ENCODE measurements at places on chromosomes 2 and 18.

DNA sequence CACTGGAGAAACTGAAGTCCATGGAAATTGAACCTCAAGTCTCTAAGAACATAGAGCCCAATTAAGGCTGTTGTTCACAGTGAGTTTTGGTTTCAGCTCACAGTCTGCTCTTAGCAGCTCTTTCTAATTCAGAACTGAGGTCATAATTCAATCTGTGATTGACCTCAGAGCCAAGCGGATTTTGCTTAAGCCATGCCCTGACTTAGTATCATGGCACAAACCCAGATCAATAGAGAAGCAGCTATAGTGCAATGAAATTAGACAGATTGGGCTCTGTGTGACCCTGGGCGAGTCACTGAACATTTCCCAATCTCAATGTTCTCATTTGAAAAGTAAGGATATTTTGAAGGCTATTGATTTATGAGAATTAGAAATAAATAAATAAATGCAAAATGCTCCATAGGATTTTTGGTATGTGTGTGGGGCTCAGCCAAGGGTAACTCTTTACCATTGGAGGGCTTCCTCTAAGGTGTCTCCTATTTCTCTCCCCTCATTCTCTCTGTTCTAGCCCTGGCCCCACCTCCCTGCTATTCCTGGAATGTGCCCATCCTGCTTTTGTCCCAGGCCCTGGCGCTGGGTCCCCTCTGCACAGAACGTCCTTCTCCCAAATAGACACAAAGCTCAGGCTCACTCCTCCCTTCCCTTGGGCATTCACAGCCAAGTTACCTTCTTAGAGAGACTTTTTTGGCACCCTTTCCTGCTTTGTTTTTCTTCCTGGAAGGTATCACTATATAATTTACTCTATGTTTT is 239.6 kb downstream of the LPIN1 start:
- DNase-seq = no peak

DNA sequence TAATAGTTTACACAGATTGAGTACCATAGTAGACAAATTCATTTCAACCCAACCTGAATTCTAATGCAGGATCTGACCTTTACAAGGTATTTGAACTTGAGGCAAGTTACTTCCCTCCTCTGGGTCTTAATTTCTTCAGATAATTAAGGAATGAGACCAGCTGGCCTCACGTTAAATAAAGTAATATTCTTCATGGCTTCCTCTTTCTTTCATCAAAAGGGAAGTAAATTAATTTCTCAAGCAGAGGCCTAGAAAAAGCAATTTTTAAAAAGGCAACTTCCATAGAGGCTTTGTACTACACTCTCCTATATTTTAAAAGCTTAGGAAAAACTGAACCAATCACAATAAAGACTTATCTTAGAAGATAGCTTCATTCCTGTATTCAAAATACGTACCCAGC is 109.2 kb downstream of the EXOC6B start:
- no peak for DNase-seq

DNA sequence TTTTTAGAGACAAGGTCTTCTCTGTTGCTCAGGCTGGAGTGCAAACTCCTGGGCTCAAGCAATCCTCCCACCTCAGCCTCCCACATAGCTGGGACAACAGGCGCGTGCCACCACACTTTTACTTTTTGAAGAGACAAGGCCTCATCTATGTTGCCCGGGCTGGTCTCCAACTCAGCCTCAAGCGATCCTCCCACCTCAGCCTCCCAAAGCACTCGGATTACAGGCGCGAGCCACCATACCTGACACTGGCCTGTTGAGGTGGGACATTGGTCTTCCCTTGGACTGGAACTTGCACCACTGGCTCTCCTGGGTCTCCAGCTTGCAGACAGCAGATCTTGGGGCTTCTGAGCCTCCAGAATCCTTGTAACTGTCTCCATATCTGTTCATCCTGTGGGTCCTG is 75.6 kb downstream of the NDUFA10 start:
- no peak for DNase-seq

GRCh38 chr2:79511320-79511951 is 1.4 kb upstream of the CTNNA2 start:
- peak; percentile 20 for DNase-seq

GRCh38 chr2:2389215-2389614 is 58.1 kb upstream of the MYT1L start:
- no peak for DNase-seq

DNA sequence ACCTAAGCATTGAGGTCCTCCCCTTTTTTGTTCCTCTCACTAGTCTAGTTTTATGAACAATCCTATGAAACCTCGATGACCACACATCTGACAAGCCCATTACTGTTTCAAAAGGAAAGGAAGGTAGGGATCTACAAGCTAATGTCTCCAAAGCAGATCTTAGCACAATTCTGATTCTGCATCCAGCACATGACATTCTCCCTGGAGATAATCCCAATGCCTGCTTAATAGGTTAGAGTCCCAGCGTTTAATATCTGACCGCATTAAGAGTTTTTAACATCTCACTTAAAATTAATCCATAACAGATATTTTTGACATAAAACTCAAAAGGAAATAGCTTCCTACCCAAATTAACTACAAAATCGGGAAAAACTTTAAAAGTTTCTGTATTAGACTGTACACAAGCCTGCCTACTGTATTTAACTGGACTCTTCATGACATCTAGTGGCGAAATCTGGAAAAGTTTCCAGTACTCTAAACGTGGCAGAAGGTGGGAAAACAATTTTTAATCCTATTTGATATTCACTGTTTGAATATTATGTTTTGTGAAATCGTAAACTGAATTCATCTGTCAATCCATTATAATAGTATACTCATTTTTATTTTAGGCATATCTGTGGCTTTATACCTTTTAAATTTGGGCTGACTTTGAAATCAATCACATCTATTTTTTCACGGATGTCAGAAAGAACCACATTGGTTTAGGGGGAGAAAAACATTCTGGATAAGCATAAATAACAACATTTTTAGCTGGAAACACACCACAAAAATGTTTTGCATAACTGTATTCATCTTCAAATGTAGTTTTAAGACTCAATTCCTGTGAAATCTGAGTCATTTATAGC is 62.4 kb downstream of the TXNL1 start:
- DNase-seq = peak; percentile 26

- DNase-seq = no peak
Measured at GRCh38 chr2:145026456-145027455, 506.8 kb upstream of the ZEB2 start.

DNA sequence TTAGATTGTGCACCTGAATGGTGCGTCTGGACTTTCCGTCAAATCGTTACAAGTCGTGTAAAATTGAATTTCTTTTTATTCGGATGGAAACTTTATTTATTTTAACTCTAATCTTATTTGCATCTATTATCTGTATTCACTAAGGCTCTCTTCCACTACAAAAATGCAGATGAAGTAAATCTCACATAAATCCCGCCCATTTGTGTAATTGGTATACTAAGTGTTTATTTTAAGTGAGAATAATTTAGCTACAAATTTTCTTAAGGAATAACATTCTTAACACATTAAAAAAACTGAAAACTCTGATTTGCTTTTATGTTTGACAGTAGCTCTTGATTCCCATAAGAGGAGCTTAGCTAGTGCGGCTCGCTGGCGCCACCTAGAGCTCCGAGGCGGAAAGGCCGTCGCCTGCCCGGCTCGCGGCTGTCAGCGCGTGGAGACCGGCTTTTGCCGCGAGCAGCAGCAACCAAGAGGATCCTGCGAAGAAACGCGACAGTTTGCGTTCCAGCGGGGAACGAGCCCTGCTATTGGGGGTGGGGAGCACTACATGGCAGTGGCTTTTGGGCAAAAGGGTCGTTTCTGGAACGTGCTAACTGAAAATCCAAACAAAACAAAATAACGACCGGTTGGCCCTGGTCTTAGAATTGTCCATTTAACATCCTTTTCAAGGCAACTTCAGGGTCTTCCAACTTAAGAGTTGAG is 6.7 kb downstream of the SP9 start:
- peak; percentile 74 for DNase-seq

DNA sequence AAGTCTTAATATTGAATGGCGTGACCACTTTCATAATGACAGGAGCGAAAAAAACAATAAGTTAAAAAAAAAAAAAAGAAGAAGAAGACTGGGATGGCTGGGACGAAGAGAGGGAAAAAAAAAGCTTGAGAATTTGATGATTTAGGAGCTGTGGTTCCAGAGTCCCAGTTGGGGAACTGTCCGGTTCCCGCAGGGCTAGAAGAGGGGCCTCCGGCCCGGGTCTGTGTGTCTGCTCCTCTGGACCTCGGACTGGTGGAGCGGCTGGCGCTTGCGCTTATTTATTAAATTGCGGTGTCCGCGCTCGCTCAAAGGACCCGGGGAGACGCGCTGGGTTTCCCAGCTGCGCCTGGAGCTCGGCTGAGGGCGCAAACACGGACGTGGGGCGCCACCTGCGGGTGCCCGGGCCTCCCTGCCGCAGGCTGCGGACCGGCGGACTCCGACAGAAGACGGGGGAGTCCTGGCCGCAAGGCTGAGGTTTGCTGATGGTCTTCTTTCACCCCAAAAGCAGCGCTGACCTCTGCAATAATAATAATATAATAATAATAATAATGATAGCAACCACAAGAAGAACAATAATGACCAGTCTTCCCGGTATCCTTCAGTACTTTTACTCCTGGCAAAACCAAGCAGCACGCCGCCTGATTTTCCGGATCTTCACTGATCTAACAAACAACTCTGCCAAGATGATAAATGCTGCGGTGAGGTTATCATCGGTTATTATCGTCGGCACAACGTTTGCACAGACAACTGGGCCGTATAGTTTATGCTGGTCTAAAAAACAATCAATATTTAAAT is at the start of gene CBLN2:
CBLN2 (minus strand) TSS at position 251 of the 795 bp plus-strand sequence. CDS start 2,182 bp downstream, outside the sequence.
- DNase-seq = peak; percentile 63

- DNase-seq = no peak
Measured at GRCh38 chr2:7685342-7686015, 768.3 kb downstream of the RNF144A start.

DNA sequence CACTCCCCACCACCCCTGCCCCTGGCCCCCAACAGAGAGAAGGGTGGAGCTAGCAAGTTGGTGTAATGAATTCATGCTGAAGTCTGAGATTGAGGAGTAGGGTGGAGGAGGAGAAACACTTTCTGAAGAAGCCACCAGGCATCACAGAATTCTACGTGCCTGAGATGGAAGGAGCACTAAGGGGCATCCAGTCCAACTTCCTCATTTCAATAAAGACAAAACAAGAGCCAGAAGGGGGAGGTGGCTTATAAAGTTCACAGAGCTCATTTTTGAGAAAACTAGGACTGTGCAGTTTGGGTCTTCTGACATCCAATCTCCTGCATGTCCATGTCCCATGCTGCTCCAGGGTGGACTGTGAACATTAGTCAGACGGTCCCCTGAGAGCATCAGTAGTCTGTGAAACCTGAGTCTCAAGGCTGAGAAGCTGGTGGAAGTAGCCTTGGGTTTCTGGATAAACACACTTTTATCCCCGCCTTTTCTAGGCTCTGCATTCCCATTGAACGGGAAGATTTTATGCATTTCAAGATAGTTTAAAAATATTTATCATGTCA is 77.7 kb downstream of the TRIM43 start:
- no peak for DNase-seq

DNA sequence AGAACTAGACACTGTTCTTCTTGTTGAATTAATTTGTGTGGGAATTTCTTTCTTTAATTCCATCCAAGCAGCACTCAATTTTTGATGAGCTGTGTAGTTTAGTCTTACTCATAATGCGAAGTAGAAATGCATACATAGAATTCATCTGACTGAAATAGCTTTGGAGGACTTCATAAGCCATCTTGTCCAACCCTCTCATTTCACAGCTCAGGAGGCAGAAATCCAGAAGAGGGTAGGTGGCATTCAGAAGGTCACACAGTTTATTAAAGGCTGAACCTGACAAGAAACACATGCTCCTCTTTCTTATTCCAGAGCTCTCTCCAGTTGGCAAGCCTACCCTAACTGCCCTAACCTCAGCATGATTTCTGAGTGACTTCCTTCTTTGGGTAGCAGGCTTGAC is 169.2 kb upstream of the NOSTRIN start:
- DNase-seq = no peak

DNA sequence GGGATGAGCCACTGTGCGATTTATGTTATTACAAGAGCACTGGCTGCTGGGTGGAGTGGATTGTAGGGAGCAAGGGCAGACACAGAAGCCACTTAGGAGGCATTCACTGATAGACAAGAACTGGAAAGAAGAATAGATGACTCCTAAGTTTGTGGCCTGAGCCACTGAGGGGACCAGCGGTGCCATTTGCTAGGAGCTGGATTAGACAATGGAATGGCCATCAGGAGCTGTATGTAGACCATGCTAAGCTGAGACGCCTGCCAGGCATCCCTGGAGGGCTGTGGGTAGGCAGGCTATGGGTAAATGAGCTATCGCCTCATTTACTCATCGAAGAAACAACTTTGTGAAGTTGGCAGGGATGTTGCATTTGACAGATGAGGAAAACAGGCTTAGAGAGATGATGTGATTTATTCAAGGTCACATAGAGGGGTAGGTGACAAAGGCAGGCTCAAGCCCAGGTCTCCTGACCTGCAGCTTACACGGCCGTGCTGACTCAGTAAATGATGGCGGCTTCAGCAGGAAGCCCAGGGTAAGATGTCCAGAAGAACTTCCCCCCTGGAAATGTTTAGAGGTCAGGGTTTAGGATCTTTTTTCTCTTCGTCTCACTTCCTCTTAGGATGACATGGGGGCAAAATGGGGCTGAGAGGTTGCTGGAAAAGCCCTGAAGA is 2.8 kb downstream of the MFSD2B start:
- DNase-seq = no peak

DNA sequence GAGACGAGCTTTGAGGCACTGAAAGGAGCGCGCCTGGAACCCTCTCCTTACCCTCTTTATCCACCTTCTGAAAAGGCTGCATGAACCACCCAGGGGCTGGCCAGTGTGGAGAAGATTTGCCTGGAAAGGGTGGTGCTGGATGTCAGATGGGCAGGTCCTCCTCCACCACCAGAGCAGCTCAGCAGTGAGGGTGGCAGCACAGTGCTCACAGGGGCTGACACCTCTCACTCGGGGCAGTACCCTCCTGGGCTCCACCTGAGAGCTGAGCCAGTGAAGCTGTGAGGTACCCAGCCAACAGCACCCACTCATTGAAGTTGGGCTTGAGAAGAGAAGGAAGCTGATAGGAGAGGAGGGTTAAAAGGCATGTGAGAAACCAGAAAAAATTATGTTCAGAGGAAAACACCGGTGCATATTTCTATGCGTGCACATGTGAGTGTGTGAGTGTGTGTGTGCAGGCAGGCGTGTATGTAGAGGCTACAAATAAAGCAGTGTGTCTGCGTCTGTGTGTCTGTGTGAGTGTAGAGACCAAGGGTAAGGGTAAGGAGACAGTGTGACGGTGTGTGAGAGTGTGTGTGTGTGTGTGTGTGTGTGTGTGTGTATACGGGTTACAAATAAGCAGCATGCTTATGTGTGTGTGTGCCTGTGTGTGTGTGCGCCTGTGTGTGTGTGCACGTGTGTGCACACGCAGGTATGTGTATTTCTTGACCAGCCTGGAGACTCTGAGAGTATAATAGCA is 40.7 kb downstream of the TEX44 start:
- no peak for DNase-seq

- DNase-seq = no peak
Measured at GRCh38 chr18:35938562-35938961, 33.9 kb upstream of the RMP24 start.

GRCh38 chr2:189440644-189440946 is 679 bp upstream of the WDR75 start:
- DNase-seq = peak; percentile 22

DNA sequence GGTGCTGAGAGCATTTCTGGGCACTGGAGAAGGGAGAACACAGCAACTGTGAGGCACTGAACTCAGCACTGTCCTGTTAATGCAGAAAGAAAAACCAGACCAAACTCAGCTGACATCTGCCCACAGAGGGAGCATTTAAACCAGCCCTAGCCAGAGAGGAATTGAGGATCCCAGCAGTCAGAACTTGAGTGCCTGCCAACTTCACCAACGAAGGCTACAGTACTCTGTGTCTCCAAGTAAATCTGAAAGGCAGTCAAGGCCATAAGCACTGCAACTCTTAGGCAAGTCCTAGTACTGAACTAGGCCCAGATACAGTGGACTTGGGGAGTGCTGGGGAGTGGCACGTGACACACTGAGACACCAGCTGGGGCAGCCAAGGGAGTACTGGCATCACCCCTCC is 176.2 kb upstream of the ZC3H15 start:
- DNase-seq = no peak

Measured in RWPE1 (cell line).